ENCODE measurements at places on chromosomes 2 and 18.

GRCh38 chr2:1563943-1564891 is 151.0 kb downstream of the TPO start:
- no peak for DNase-seq

- DNase-seq = no peak
These were observed 13.4 kb downstream of the GPR35 start for GRCh38 chr2:240638512-240639160.

GRCh38 chr2:178211943-178212342 is 17.6 kb downstream of the OSBPL6 start:
- DNase-seq = no peak

GRCh38 chr2:101410114-101410513 is 22.8 kb upstream of the CREG2 start:
- DNase-seq = no peak

GRCh38 chr2:2950403-2950952 is 427.1 kb downstream of the EIPR1 start:
- DNase-seq = no peak

DNA sequence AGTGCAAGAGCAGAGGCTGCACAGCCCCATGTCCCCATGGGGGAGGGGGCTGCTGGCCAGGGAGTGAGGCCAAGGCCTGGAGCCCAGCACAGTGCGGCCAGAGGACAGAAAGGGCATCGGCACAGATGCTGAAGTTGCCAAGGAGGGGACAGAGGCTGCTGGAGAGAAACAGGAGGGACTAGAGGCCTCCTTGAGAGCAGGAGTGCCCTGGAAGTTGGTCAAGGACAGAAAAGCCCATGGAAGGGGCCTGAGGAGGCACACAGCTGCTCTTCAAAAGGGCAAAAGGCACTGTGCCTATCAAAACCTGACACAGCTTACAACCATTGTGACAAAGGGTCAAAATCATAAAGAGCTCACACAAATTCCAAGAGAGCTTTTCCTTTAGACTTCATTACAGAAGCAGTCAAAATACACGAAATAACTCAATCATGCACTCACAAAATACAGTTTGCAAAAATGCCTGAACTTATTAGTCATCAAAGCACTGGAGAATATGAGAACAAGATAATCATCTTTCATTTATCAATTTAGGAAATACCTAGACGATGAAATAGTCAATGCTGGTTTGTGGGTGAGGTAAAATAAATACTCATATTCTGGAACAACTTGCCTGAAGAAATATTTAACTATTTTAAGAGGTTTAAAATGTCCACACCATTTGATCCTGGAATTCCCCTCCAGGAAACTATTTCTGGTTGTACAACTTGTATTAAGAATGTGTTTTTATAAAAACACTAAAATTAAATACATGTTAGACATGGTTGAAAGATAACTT is 79.6 kb downstream of the USP40 start:
- no peak for DNase-seq

DNA sequence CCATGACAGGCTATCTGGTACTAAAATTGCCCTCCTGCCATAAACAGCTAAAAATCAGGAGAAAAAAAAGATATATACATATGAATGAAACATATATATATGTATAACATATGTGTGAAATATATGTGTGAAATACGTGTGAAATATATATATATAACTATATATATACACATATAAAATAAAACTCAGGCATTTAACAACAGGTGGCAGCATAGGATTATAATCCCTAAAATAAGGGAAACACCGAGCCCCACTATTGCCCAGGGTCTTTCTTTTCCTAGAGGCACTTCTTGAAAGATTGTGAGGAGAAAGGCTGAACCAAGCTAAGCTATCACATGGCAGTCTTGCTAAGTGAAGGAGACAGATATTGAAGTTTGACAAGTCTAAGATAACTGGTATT is 65.9 kb upstream of the CYTIP start:
- peak; percentile 9 for DNase-seq

DNA sequence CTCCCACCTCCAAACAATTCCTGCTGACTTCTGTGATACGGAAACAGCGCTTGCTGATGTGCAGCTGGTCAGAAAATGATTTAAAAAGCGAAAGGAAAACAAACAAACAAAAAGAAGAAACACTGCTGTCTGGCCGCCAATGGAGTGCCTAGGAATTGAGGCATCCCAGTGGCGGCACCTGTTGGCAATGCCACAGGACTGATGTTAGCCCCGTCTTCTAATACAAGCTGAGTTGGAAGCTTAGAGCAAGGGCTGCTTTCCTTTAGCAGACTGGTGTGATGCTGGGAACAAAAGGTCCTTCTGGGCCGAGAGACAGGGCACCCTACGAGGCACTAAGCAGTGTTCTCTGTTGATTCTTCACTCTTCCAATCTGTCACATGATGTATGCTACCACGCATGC is 163.6 kb upstream of the REV1 start:
- no peak for DNase-seq

DNA sequence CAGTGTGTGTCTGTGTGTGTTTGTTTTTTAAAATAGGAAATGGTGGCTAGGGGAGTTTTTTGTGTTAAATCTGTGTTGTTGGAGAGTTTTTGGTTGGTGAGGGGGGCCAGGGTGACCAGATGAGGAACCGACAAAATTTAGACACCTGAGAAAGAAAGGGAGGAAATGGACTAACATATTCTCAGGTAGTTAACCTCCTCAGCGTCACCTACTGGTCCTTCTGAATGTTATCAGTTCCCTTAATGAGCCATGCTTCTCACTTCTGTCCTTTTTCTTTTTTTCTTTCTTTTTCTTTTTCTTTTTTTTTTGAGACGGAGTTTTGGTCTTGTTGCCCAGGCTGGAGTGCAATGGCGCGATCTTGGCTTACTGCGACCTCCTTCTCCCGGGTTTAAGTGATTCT is 107.0 kb downstream of the FMNL2 start:
- DNase-seq = no peak

- DNase-seq = no peak
These were observed 246.1 kb downstream of the FSIP2 start for GRCh38 chr2:185984670-185985069.

GRCh38 chr2:239276851-239277250 is 124.0 kb downstream of the HDAC4 start:
- DNase-seq = no peak

DNA sequence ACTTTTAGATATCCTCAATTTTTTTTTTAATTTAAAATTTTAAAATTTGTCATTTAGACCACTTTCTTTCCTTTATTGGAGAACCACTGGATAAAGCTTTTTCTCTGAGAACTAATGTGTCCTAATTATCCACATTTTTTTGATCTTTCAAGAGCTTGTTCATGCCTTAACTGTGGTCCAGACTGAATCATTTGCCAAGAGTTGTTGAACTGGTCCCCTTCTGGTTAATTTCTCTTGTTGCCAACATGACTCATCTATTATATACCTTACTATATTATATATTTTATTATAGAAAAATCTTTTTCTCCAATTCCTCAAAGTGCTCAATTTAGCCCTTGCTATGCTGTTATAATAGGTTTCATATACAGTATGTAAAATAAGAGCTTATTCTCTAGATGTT is 53.1 kb upstream of the TMEM87B start:
- no peak for DNase-seq

- no peak for DNase-seq
These were observed 519.2 kb upstream of the SPHKAP start for GRCh38 chr2:228700638-228701037.

GRCh38 chr2:149019768-149020167 is 18.7 kb upstream of the LYPD6B start:
- peak; percentile 56 for DNase-seq

- DNase-seq = no peak
These were observed 229.7 kb upstream of the SPRED2 start for GRCh38 chr2:65661980-65662653.

DNA sequence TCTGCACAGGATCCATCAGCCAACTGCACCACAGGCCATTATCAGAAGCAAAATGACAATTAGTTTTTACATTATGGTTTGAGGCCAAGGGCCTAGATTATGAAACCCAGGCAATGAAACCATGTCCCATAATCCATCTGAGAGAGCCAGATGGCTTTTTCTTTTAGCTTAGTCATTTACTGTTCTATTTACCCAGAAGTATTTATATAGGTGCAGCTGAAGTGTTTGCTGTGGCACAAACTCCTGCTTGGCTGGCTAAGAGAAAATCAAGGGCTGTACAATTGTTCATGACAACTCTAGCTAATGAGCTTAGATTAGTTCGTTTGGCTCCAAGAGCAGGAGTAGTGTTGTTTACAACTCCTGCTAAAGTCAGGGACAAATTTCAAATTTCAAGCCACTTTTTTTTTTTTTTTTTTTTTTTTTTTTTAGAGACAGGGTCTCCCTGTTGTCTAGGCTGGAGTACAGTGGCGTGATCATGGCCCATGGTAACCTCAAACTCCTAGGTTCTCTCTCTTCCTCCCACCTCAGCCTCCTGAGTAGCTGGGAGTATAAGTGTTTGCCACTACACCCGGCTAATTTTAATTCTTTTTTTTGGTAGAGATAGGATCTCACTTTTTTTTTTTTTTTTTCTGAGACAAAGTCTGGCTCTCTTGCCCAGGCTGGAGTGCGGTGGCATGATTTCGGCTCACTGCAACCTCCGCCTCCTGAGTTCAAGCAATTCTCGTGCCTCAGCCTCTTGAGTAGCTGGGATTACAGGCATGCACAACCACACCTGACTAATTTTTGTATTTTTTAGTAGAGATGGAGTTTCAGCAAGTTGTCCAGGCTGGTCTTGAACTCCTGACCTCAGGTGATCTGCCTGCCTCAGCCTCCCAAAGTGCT is 18.4 kb upstream of the REV1 start:
- no peak for DNase-seq

DNA sequence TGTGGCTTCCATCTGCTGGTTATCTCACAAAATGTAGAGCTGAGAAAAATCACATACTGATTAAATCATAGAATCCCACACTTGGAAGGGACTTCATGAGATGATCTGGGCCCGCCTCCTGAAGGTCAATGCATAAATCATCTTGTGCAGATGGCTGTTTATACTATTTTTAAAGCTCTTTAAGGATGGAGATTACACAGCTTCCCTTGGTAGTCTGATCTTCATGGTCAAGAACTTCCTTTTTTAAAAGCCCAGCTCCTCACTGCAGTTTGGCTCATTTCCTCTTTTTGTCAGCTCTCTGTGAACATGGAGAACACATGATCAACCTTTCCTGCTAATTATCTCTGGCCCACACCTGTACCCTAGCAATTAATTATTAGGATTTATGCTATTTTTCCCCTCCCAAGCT is 25.9 kb downstream of the GCG start:
- peak; percentile 71 for DNase-seq

Measured in NAMALWA (cell line).